NCI-H82 (cell line): ENCODE measurements at places on chromosomes 2 and 18.

- peak; percentile 39 for DNase-seq
Measured at GRCh38 chr2:45651415-45652089, at the start of gene PRKCE. TSS of gene PRKCE (plus strand) at chr2:45651675.

DNA sequence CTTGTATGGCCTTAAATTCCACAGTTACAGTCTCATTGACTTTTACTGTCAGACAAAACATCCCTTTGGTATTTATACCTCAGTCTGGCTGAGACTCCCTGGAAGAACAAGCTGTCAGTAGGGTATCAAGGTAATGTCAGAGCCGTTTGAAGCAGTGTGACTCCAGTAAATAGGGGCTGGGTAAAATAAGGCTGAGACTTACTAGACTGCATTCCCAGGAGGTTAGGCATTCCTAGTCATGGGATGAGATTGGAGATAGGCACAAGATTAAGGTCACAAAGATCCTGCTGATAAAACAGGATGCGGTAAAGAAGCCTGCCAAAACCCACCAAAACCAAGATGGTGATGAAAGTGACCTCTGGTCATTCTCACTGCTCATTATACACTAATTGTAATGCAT is 219.5 kb upstream of the SKOR2 start:
- DNase-seq = no peak

- DNase-seq = no peak
Measured at GRCh38 chr2:11674983-11675382, 5.0 kb upstream of the NTSR2 start.

DNA sequence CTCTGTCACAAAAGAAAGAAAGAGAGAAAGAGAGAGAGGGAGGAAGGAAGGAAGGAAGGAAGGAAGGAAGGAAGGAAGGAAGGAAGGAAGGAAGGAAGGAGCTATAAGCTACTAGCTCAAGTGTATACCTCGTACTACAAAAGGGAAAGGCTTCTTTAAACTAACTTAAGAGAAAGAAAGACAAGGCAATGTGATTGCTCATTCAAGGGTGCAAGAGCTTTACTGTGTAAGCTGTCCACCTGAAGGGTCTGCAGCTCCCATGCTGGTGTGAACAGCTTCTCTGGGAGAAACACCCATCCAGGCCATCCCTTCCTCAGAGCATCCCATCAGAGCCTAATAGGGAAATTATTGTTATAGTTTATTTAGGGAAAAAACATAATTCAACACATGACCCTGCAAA is 286.1 kb upstream of the ID2 start:
- DNase-seq = no peak
